KBM-7 (cell line): ENCODE measurements at places on chromosomes 2 and 18.

DNA sequence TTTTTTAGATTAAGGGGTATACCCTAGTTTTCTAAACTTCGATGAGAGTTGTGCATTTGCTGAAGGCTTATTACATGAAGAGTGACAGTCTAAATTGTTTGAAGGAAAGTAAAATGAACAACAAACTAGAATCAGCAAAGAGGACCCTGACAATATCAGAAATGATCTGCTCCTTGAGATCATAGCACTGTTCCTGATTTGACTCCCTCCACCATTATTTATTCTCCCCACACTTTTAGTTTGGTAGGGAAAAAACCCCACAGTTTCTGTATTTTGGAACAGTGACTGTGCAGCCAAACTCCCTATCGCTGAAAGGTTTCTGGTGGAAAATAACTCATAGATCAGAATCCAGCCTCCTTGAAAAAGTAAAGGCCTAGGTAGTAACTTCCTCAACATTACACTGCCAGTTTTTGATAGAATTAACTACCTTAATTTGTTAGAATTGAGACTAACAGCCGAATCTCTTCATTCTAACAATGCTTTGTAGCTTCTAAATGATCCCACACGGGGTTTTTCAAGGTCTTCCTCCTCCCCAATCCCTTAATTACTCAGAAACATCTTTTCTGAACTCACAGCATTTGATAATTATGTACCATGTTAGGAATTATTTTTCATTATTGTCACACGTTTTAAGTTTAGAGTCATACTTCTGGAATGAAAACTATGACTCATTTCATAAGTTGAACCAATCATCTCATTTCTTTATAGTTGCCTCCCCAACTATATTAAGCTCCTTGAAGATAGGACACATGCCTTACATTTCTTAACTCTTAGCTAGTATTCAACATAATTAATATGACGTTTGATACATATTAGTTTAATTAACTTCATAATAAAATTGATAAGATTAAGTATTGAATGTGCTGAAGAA, 2.9 kb downstream of the MYL12A start:
- no peak for DNase-seq

DNA sequence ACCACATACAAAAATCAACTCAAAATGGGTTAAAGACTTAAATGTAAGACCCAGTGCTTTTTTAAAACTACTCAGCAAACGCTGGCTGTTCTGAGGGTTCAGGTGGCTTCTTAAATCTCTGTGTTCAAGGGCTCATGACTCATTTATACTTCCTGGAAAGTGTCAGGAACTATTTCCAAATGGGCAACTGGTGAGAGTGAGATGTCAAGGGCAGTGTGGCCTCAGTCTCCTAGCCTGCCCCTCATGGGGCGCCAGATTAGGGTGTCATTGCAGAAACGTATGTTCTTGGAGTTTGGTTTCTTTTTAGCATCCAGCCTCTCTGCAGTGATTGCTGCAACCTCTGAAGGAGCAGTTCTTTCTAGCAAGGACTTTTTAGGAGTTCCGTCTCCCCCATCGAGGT, 485.4 kb downstream of the TNS1 start:
- no peak for DNase-seq

DNA sequence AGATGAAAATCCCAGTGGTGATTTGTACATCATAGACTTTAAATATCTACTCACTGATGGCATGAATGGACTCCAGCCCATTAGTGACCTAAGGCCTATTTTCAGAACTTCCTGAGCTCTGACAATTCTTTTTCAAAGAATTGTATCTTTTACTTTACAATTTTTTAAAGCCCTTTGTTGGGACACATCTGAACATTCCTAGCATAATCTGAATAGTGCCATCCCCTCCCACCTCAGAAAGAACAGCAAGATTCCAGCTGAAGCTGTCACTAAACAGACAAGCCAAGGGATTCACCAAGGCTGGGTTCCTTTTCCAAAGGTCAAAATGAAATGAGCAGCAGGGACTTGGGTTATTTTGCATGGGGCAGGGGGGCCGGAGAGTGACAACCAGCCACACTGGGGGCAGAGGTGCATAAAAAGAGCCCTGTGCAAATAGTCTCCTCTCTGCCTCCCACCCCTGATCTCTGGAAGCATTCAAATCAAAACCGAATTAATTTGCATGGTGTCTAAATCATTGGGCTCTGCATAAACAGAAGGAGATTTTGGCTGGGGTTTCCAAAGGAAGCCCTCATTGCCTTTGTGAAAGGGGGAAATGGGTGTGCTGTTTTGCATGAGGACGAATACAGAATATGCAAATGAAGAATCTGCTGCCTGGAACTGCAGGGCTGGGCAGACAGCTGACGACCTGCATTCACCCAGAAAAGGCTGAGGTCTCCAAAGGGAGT, 17.2 kb downstream of the EPHA4 start:
- DNase-seq: no peak

DNA sequence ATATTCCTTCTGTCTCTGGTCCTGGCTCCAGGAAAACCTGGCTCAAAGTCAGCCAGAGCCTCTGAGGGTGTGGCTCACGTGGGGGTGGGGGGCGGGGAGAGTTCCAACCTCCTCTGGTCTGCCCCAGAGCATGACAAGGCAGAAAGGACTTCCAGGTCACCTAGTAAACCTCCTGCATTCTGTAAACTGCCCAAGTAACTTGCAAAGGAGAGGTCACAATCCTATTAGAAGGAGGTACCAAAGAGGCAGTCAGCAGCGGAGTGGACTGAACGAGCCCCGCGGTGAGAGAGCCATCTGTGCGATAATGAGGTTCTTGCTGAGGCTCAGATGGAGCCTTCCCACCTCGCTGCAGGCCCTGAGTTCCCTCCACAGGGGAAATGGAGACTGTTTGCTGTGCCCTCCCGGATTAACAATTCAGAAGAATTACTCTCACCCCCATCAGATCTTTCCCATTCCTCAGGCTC, 58.9 kb upstream of the GATA6 start:
- no peak for DNase-seq

DNA sequence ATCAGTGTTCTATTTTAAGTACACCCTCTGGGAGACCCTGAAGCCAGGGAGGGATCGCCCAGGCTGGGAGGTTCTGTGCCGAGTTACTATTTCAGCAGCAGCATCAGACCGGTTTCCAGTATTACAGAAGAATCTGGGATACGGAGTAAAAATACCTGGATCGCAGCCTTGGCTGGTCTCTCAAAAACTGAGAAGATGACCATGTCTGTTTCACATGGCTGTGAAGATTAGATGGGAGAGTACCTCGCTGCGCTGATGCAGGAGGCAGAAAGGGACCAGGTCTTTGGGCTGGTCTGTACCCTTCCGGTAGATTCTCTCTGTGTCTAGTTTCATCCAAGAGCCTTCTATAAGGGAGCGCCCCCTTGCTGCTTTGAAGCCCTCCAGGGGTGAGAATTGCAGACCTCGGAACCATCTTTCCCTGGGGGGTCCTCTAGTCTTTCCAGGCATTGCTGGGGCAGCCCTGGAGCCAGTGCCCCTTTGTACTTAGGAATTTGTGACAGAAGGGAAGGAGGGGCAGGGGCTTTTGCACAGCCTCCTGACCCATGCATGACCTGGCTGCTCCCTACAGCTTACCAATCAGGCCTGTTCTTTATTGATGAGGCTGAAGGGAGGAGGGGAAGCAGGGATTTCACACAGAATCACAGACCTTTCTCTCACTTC, 56.3 kb upstream of the MAPRE3 start:
- no peak for DNase-seq

- no peak for DNase-seq
Observed at GRCh38 chr18:77376043-77376732, 126.5 kb downstream of the GALR1 start.

DNA sequence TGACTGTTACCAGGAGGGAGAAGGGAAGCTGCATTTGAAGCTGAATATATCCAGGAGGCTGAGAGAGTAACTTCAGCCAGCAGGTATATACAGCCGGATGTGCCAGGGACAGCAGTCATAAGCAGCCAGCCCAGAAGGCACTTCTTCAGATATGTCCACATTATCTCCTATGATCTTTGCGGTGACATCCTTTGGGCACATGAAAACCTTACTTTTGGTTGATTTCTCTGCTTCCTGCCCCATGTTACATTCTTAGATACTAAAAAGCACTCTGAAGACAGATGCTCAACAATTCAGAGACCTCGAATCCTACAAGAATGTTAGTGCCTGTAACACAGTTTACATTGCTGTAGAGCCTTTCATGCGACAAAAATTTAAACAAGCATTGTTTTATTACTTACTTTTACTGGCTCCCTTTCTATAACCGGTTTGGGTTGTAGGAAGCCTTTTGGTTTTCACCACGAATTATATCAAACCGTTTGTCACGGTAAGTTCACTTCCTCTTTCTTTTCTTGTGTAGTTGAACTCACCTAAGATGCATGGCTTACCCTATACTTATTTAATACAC, 50.3 kb upstream of the TLK1 start:
- peak; percentile 80 for DNase-seq

- DNase-seq: no peak
Observed at GRCh38 chr2:157414050-157414449, 29.8 kb downstream of the CYTIP start.

- no peak for DNase-seq
Observed at GRCh38 chr2:240639566-240639965, 14.3 kb downstream of the GPR35 start.

DNA sequence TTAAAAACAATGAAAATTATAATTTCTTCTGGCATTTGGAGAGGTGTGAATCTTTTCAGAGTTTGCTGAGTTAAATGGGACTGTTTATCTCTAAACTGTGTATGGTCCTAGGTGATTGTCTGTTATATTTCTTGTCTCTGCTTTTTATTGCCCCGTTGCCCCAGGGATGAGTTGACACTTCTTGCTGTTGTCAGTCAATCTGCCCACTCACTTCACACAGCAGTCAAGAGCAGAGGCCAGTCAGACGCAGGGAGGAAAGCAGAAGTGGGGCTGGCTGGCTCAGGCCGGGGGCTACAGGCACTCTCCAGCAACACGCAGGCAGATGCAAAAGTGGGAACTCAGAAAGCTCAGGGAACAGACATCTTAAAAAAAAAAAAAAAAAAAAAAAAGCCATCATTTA, 365.2 kb downstream of the CLIP4 start:
- DNase-seq: peak; percentile 43

DNA sequence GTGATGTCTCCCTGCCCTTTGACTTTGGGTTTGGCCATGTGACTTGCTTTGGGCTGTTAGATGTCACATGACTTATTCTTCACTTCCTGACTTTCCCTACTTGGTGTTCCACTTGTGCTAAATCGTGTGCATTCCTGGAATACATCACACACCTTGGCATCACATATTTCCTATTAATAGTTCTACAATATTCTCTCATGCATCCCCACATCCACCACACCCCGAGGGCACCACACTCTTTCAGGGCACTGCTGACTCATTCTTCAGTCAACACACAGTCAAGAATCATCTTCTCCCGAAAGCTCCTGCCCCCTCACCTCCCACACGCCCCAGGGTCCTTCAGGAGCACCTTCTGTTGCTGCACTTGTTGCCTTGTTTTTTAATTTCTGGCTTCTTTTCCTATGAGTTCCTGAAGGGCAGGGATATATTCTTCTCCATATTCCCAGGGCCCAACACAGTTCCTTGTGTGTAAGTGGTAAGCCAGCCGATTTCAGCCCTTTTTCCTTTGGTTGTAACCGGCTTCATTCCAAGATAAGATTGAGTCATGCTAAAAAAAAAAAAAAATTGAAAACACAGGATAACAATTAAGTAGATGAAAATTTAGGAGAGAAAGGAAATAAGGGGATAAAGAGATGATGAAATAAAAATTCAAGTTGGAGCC, 341.4 kb downstream of the SLC4A3 start:
- no peak for DNase-seq

- DNase-seq: no peak
Observed at GRCh38 chr2:120279708-120280107, 27.1 kb downstream of the RALB start.

DNA sequence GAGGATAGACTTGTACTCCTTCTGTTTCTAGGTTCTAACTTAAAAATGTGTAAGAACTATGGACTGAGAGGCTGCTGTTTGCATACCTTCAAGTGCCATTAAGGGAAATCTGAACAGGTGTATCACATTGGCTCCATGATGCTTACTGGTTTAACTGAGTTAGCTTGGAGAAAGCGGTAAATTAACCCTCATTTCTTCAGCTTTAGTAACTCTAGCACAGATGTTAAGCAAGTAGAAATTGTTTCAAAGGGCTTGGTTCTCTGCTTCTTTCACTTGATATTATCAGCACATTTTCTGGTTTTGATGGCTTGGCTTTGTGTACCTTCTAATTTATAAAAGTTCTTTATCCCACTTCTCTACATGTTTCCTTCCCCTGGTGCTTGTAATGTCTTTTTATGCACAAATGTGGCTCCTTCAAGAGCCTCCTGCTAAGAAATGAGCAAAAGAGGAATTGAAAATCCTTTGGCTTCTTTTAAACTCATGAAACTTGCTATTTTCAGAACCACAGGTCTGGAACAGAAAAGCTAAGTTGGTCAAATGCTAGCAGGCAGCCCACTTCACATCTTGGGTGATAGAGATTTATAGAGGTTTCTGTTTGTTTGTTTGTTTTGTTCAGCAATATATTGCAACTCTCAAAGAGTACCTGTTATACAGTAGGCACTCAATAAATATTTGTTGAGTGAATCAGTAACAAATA, 249.9 kb upstream of the THUMPD2 start:
- no peak for DNase-seq

GRCh38 chr2:42545023-42545721, 23.3 kb upstream of the MTA3 start:
- no peak for DNase-seq

- no peak for DNase-seq
Observed at GRCh38 chr18:79991494-79991893, 3.1 kb upstream of the TXNL4A start.

DNA sequence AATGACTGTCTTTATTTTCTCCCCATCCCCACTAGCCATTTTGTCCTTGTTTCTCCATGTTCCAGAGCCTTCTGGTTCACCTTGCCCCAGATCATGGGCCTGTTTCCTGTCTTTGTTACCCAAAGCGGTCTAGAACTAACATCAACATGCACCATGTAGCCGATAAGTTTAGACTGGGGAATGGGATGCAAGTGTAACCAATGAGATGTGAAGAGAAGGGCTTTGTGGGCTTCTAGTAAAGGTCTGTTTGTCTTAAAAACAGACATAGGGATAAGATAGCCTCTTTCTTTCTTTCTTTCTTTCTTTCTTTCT, 25.7 kb downstream of the INPP5D start:
- no peak for DNase-seq

- no peak for DNase-seq
Observed at GRCh38 chr2:147792966-147793617, 51.7 kb upstream of the ACVR2A start.

GRCh38 chr2:166831930-166832329, 56.4 kb upstream of the XIRP2 start:
- DNase-seq: no peak

DNA sequence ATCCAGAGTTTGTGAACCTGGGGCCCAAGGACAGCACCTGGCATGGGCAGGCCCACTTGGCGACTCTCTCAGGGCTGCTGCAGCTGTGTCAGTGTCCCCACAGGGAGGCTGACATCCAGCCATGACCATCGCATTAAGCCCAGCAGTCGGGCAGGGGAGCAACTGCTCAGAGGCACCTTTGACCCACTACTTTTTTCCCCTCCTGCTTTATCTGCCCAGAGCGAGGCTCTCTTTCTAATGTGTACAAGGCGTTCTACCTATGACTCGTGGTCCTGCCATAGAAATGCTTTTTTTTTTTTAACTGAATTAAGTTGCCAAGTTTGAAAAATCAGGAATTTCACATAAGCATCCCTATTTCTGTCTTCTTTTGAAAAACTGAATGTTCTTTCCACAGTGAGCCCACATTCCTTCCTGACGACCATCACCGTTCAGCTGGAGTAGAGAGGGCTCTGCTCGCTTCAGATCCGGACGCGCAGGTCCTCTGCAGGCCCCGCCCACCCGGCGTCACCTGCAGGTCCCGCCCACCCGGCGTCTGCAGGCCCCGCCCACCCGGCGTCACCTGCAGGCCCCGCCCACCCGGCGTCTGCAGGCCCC, 403 bp upstream of the CLUL1 start:
- no peak for DNase-seq

- DNase-seq: peak; percentile 63
Observed at GRCh38 chr18:74498712-74499627, 2.8 kb downstream of the CNDP2 start.
